IPS-NIHi11 (cell line): ENCODE measurements at places on chromosomes 1 and 21.

GRCh38 chr1:86435327-86435726 lies 11.4 kb downstream of the CLCA2 start:
- DNase-seq = no peak

- DNase-seq = peak; percentile 53
Observed at GRCh38 chr1:64483731-64484414, 13.9 kb downstream of the CACHD1 start.

GRCh38 chr21:34886240-34887104 lies 162.6 kb downstream of the RUNX1 start:
- no peak for DNase-seq

- peak; percentile 83 for DNase-seq
Observed at GRCh38 chr1:202852163-202852904, 36.6 kb downstream of the RABIF start.

DNA sequence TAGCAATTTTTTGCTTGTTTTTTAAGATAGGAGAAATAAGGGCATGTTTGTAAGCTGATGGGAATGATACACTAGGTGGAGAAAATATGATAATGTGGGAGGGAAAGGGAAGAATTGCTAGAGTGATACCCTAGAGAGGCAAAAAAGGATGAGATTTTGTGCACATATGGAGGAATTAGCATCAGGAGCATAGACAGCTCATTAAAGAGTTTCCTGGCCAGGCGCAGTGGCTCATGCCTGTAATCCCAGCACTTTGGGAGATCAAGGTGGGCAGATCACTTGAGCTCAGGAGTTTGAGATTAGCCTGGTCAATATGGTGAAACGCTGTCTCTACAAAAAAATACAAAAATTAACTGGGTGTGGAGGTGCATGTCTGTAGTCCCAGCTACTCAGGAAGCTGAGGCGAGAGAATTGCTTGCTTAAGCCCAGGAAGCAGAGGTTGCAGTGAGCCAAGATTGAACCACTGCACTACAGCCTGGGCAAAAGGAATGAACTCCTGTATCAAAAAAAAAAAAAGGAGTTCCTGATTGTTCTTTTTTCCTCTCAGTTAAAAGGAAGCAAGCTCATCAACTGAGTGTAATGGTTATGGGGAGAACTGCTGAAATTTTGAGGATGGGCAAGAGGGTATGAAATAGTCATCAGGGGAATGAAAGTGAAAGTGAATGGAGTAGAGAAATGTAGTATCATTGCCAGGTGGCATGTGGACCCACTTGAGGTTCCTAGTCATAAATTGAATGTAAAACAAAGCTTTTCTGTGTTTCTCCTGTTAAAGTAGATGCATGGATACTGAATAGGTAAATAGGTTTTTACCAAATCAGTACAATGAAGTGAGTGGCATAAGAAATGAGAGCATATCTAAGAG lies 35.5 kb downstream of the SH3GLB1 start:
- no peak for DNase-seq
